ENCODE measurements at places on chromosomes 16 and 17.
A peak's percentile ranks its signal among the peaks of the same experiment; 100 is the strongest.

DNA sequence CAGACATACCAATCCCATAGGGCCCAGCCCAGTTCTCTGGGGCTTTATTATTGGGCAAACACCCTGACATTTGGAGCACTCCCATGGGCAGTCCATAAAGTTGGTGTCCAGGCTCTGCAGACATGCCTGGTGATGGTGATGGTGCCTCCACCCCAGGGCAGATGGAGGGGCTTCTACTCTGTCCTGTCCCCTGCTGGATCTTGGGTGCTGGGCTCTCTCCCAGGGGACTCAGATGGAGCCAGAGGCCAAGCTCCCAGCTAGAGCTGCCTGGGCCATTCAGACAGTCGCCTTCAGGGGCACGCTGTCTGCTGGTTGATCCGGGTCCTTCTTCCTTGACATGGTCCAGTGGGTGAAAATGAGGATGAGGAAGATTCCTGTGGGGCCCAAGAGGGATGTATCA, 10.6 kb downstream of the CDH16 start:
- no peak for DNase-seq

- no peak for DNase-seq
These were observed 925.0 kb upstream of the RBFOX1 start for GRCh38 chr16:6407596-6407995.

DNA sequence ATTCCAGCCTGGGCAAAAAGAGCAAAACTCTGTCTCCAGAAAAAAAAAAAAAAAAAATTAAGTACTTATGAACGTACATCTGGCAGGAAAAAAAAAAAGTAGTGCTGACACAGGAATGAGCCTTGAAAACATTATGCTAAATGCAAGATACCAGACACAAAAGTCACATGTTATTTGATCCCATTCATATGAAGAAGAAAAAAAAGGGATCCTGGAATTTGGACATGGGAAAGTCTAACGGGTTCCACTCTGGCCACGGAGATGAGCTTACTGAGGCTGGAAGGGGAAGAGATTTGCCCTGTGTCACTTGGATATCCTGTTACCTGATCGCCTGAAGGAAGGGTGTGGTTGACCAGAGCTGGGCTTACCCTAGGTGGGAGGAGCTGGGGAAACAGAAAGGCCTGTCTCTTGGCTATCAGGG, 251.9 kb downstream of the PARN start:
- no peak for DNase-seq

DNA sequence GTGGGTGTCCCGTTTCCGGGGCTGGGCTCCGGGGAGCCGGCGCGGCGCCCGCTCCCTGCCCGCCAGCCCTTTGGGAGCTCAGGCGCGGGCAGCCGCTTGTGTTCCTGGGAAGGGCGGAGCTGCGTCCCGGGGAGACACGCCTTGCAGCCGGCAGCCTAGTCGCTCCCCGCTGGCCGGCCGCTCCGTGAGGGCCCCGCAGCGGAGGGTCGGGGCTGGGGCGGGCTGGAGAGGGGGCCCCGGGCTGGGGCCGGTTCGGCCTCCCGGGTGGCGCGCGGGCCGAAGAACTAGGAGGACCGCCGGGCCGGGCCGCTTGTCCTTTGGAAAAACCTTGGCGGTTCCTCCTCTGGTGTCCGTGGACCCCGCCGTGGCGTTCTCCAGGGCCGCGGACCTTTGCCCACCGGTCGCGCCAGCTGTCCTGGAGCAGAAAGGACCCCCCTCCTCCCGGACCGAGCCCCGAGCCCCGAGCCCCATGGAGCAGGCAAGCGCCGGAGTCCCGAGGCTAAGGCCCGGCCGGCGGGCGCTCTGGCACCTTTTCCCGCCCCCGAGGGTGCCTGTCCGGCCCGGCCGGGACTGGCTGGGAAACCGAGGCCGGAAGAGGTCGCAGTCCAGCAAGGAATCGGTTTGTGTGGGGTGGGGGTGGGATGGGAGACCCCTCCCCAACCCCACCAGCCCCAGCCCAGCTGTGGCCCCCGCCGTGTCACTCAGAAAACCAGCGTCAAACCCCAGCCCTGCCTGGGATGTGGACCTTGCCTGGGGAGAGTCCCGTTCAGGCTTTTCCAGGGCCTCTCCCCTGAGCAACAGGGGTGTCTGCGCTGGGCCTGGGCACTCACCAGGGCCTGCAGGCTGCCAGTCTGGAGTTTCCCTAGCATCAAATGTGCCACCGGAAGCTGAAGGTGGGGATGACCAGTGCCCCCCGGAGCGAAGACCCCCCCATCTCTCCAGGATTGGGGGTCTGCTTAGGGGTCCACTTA, 6.8 kb upstream of the TBC1D3B start:
- DNase-seq: no peak

DNA sequence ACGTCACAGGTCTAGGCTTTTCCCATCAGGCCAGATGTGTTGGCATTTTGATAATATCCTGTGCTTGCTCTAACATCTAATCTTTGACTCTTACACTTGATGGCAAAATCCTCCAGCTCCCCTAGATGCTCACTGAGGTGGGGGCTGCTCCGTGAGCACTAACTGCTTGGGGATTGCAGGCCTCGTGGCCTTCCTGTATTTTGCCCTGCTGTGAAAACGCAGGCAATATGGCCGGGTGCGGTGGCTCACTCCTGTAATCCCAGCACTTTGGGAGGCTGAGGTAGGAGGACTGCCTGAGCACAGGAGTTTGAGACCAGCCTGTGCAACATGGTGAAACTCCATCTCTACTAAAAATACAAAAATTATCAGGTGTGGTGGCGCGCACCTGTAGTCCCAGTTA, 9.7 kb upstream of the MLKL start:
- no peak for DNase-seq

GRCh38 chr16:69709456-69710084, 16.8 kb downstream of the NQO1 start:
- peak; percentile 72 for DNase-seq

Data from SK-N-DZ (cell line).